CD4-positive, alpha-beta T cell treated with Interleukin-12 subunit alpha and Interleukin-12 subunit beta, for 1 hour (primary cell): ENCODE measurements at places on chromosomes 12 and 14.

GRCh38 chr12:32032205-32032810 is 73.1 kb downstream of the RESF1 start:
- no peak for DNase-seq

DNA sequence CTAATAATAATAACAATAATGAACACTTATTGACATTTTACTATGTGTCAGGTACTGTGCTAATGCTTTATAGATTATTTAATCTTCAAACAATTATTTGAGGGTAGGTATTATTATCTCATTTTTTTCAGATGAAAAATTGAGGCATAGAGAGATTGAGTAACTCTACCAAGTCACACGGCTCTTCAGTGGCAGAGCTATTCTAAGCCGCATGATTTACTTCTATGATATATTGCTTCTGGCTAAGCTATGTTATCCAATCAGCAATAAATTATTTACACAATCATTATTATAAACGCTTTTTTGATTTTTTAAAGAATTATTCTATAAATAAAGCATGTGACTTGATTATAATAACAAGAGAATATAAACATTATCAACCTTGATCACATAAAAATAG is 80.0 kb downstream of the TMEM30B start:
- no peak for DNase-seq

DNA sequence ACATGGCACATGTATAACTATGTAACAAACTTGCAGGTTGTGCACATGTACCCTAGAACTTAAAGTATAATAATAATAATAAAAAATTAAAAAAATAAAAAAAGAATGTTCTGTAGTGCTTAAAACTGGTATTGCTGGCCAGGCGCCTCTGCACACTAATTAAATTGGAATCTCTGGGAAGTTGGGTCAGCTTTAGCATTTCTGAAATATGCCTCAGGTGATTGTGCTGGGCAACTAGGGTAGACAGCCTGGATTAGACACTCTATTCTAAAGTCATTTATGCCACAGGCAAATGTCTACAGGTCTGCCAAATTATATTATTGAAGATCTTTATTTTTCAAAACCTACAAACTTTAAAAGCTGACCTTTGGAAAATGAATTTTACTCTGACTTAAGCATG is 55.3 kb downstream of the PPM1H start:
- no peak for DNase-seq

- no peak for DNase-seq
Measured at GRCh38 chr12:115273456-115273855, 589.5 kb upstream of the TBX3 start.

- DNase-seq: no peak
Measured at GRCh38 chr12:70149013-70149412, 94.2 kb upstream of the CNOT2 start.

DNA sequence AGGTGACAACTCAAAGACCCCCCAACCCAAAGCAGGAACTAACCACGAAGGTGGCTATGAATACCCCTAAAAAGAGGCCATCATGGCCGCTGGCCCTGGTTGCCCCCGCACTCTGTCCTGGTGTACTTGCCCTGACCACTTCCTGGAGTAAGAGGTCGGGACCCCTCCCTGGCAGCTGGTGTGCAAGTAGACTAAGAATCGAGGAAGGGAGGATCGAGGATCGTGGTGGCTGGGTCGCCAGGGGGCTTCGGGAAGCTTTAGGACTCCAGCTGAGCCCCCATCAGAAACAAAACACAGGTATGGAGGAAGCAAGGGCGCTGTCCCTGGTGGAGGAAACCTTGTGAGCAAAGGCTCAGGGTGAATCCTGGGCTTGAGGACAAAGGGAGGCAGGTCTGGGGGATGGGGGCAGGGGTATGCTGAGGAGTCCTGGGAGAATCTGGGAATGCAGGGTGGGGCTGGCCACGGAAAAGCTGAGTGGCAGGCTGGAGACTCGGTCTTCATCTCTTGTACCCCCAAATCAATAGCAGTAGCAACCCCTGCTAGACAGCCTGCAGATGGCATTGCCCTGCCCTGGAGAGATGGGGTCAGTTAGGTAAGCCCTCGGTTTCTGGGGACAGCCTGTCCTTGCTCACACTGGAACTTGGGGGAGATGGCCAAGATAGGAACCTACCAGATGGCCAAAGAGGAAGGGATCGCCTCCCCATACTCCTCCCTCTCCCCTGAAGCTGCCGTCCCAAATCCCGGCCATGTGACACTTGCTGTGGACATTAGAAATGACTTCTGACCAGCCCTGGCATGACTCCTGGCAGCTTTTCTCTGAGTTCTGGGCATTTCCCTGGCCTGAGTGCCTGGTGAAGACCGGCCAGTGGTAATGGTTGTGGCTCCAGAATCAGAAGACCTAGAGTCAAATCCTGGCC is 45.3 kb upstream of the ESRRB start:
- DNase-seq: no peak

GRCh38 chr12:77032406-77032805 is 33.0 kb downstream of the E2F7 start:
- DNase-seq: no peak

GRCh38 chr14:87080146-87080545 is 912.8 kb downstream of the GALC start:
- DNase-seq: no peak

- no peak for DNase-seq
Measured at GRCh38 chr12:131934535-131934934, 5.5 kb downstream of the PUS1 start.

- no peak for DNase-seq
Measured at GRCh38 chr12:73220951-73221350, 948.8 kb downstream of the TRHDE start.

DNA sequence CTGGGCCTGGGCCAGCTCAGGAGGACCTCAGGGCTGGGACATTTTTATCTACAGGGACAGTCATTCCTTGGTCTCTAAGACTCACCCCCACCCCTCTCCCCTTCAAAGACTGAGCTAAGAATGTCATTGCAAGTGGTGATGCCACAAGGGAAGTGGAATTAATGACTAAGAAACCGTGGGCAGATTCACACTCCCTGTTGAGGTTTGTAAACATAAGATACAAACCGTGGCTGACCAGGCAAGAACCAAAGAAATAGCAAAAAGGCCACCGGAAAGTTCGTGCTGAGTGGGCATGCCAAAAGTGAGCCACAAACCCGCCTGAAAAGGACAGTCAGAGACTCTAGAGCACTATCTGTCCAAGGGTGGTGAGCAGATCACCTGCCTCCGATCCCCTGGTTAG is 25.7 kb downstream of the NUAK1 start:
- no peak for DNase-seq

DNA sequence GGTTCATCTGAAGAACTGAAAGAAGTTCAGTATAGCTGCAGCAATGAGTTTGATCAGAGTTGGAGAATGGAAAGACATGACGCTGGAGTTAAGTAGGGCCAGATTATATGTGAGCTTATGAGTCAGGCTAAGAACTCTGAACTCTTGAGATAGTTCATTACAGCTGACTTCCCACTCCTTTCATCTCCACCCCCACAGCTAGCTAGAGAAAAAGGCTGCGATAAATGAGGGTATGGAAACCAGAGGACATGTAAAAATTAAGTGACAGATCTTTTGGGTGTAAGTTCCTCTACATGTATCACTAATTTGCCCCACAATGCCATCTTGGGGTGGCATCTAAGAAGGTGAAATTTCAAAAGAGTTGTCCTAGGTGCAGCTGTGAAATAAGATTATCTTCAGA is 28.6 kb downstream of the PYM1 start:
- no peak for DNase-seq

GRCh38 chr14:96917442-96917963 is 120.3 kb downstream of the VRK1 start:
- DNase-seq: no peak

DNA sequence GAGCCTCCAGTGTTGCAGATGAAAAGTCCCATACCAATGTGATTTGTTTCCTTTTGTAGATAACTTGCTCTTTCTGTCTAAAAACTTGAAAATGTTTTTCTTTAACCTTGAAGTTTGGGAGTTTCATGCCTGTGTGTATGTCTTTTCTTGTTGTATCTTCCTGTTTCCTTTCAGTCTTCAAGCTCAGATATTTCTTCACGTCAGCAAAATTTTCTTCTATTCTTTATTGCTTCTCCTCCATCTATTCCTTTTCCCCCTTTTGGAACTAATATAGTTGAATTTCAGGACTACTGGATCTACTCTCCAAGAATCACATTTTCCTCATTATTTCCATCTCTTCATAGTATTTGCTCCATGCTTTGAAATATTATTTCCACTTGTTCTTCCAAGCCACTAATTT is 23.9 kb downstream of the SOAT2 start:
- DNase-seq: no peak

- DNase-seq: no peak
Measured at GRCh38 chr12:10241727-10242126, 29.1 kb downstream of the GABARAPL1 start.

DNA sequence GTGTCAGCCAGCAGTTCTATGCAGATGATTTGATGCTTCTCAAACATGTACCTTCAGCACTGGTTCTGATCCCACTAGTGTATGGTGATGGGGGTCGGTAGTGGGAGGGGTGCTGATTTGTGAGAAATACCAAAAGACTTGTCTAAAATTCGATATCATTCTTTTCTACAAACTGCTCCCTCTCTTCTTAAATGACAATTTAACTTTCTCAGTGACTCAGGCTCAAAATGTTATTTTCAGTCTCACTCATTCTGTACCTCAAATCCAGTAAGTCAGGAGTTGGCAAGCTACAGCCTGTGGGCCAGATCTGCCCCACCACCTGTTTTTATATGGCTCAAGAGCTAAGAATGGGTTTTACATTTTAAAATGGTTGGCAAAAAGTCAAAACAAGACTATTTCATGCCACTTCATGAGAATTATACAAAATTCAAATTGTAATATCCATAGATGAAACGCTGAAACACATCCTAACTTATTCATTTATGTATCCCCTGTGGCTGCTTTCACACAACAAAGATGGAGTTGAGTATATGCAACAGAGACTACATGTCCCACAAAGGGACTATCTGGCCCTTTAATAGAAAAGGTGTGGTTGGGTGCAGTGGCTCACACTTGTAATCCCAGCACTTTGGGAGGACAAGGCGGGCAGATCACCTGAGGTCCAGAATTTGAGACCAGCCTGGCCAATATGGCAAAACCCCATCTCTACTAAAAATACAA is 6.6 kb upstream of the NOP2 start:
- DNase-seq: no peak

DNA sequence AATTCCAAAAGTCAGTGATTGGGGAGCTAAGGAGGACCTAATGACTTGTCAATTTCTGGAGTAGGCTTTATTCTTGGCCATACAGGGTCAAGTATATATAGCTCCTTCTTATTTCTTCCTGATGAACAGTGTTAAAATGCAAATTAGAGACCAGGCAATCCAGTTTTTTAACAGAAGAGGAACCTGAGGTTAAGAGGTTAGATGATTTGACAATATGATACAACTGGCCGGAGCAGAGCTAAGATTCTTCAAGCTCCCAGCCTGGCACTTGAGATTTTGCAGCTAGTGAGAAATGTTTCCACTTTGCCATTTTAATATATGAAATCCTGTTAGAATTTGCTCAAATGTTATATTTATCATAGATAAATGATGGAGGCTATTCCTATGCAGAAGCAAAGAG is 204.0 kb downstream of the SSPN start:
- no peak for DNase-seq

- DNase-seq: no peak
Measured at GRCh38 chr14:105879867-105880561, 353.6 kb downstream of the TMEM121 start.
